ENCODE measurements at places on chromosomes 13 and 19.

- no peaks in the 10 kb centered on the region for H3K27me3 ChIP-seq
- H3K27ac ChIP-seq = no peak overlapping the region
- no peak for DNase-seq
- H3K4me3 ChIP-seq = no peak overlapping the region
Observed at GRCh38 chr13:114222461-114222968, 12.2 kb upstream of the CDC16 start.

DNA sequence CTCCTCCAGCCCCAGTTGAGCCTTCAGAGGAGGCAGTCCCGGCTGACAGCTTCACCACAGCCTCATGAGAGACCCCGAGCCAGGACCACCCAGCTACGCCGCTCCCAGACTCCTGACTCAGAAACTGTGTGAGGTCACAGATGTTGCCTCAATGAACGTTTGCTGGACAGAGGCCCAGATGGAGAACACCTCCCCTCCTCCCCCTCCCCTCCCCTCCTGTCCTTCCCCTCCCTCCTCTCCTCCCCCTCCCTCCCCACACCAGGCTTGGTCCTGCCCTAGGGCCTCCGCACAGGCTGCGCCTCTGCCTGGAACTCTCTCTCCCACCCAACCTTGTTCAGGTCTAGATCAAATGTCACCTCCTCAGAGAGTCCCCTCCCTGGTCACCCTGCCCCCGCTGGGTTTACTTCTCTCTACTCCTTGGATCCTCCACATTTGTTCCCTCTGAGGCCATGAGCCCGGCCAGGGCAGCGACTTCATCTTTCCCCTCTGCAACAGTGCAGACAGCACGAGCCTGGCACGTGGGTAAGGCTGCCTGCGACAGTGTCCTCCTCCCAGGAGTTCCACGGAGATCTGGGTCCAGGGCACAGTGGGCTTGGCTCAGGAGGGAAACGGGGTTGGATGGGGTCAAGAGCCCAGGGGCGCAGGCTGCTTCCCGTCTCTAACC lies 17.4 kb downstream of the PIP5K1C start:
- DNase-seq = no peak
- no peak overlapping the region for H3K4me3 ChIP-seq
- H3K27me3 ChIP-seq = no peaks in the 10 kb centered on the region
- H3K27ac ChIP-seq = no peak overlapping the region

- H3K4me3 ChIP-seq = no peak overlapping the region
- H3K27ac ChIP-seq = no peak overlapping the region
- H3K36me3 ChIP-seq = no peaks in the 10 kb centered on the region
- DNase-seq = no peak
- H3K4me1 ChIP-seq = no peaks in the 10 kb centered on the region
Observed at GRCh38 chr13:49308921-49309408, 61.2 kb downstream of the CDADC1 start.

DNA sequence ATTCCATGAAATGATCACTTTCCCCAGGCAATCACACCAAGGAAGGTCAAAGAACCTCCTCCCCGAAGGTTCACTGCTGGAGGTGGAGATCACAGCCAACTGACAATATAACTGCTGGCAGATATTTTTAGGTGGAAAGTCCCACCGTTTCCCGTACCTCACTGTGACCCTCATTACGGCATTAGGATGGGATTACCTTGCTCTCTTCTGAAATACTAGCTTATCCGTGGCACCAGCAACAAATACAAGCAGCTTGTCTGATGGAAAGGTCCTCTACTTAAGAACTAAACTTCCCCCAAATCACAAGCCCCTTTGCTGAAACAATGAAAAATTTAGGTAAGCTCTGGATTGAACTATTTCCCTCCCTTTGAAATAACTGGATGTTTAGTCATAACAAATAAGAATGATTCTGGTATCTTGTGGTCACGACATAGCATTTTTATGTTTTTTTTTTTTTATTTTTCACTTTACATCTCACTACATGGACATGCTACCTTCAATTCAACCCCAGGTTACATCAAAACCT lies 178.9 kb downstream of the COL4A1 start:
- peaks cover 14% of the 10 kb centered on the region for H3K27me3 ChIP-seq
- H3K4me3 ChIP-seq = no peak overlapping the region
- H3K27ac ChIP-seq = no peak overlapping the region

DNA sequence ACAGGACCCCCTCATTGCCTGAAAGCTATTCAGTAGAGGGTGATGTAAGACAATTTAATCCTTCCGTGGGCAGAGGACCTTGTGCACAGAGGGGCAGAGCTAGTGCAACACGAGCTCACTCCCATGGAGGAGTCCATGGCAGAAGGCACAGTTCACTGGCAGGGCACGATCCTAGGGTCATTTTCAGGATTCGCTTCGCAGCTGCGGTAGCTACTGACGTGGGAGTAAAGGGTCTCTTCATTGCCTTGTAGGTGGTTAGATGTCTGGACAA lies 207.8 kb downstream of the FOXO1 start:
- no peak overlapping the region for H3K4me3 ChIP-seq
- DNase-seq = no peak
- H3K4me1 ChIP-seq = no peaks in the 10 kb centered on the region
- H3K27me3 ChIP-seq = no peaks in the 10 kb centered on the region
- no peaks in the 10 kb centered on the region for H3K36me3 ChIP-seq

DNA sequence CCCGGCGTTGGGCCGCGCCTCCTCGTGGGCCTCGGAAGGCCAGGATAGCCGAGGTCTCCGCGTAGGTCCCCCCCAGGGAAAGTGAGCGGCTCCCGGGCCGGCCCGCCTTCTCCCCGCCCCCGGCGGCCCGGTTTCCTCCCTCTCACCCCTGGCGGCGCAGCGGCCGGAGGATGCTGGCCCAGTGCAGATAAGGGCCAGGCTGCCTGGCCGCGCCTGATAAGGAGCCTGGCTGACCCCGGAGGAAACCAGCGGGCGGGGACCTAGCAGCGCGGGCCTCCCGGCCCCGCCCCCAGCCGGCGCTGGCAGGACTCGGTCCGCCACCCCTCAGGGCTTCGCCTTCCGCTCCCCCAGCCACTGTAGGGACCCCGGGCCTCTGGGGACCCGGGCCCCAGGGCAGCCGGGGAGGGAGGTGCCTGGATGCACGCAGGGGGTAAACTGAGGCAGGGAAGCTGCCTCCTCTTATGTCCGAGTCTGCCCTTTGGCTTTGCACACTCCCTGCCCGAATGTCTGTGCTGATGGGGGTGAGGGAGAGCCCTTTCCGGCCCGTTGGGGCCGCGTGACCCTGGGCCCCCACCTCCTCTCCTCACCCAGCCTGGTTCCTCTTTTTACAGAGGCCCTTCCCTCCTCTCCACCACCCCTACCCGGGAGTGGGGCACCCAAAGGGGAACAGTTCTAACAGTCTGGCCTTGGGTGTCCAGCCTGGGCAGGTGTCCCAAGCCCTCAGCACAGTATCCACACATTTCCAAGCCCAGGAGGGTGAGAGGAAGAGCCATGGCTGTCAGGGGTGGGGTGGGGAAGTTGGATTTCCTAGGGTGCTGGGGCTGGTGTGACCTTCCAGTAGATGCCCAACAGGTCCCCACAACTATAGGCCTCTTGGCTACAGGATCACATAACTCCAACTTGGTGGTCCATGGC lies at the start of gene LYL1:
Gene LYL1, minus strand, starts transcription at position 193 of the 915 bp plus-strand sequence. CDS start 1,687 bp downstream, outside the sequence.
- H3K27ac ChIP-seq = no peak within 1 kb of the TSS
- peaks cover 9% of the 10 kb centered on the region for H3K27me3 ChIP-seq
- H3K36me3 ChIP-seq = peaks cover 6% of the 10 kb centered on the region
- DNase-seq = no peak
- peak within 1 kb of the TSS; percentile 48 for H3K4me3 ChIP-seq

- no peak for DNase-seq
- H3K36me3 ChIP-seq = peaks cover 28% of the 10 kb centered on the region
- no peaks in the 10 kb centered on the region for H3K4me1 ChIP-seq
- H3K27ac ChIP-seq = no peak overlapping the region
Observed at GRCh38 chr13:114004420-114005205, 30.7 kb upstream of the C13orf46 start.

DNA sequence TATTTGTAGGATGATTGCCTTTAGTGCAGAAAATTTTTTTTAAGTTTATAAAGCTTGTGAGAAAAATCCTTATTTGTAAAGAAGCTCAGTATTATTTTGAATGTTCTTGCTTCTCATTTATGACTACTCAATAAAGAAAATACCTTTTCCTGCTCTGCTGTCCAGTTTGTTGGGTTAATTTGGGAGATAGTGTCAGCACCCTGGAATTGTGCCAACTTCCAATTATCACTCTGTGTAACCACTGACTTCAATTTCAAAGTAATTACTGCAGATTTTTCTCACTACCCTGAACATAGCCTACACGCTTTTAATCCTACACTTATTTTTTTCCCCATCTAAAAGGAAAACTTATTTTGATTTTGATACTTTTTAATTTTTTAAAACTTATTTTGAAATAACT lies 93.1 kb downstream of the GGACT start:
- no peaks in the 10 kb centered on the region for H3K36me3 ChIP-seq
- DNase-seq = no peak
- no peaks in the 10 kb centered on the region for H3K4me1 ChIP-seq
- no peaks in the 10 kb centered on the region for H3K27me3 ChIP-seq
- no peak overlapping the region for H3K4me3 ChIP-seq
